ENCODE measurements at places on chromosomes 1 and 21. TPM values are rescaled to one million over a fixed set of nuclear protein-coding genes. Genes with fewer than 3 reads are reported as not detected.

DNA sequence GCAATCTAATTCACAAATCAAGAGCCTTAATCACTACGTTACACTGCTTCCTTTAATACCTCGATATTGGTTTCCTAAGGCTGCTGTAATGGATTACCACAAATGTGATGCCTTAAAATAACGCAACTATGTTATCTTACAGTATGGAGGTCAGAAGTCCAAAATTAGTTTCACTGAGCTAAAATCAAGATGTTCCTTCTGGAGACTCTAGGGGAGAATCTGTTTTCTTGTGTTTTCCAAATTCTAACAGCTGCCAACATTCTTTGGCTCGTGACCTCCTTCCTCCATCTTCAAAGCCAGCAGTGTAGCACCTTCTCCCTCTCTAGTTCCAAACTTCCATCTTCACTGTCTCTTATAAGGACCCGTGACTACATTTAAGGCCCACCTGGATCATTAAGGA lies 335.0 kb upstream of the NFIA start:
- DNase-seq: no peak

DNA sequence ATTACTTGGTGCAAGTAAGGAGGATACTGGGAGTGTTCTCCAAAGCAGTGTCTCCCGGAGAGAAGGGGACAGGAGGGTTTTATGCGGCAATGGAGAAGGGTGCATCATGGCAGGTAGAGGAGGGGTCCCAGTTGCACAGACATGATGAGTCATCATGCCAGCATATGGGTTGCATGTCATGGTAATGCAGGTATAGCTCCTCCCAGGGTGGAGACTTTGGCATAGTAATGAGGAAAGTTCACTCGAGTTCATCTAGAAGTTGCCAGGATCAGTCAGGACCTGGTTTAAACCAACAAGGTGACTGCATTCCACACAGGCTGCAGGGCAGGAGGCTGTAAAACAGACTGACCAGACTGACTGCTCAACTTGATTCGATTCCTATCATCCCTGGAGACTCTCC lies 355.7 kb upstream of the DUSP10 start:
- no peak for DNase-seq

DNA sequence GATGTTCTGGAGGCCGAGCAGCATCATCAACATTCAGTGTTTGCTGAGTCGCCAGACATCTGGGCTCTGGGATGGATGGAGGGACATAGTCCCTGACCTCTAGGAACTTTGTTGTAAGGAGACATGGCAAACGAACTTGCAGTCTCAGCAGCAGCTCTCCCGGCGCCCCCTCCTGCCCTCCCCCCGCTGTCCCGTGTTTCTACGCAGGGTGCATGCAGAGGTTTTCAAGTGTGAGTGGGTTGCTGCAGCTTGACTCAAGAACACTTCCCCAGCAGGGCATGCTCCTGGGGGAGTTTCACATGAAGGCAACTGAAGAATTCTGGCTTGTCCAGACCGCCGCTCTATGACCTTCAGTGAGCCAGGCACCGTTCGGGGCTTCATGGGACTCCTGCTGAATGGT lies 121.9 kb downstream of the CAMTA1 start:
- no peak for DNase-seq

DNA sequence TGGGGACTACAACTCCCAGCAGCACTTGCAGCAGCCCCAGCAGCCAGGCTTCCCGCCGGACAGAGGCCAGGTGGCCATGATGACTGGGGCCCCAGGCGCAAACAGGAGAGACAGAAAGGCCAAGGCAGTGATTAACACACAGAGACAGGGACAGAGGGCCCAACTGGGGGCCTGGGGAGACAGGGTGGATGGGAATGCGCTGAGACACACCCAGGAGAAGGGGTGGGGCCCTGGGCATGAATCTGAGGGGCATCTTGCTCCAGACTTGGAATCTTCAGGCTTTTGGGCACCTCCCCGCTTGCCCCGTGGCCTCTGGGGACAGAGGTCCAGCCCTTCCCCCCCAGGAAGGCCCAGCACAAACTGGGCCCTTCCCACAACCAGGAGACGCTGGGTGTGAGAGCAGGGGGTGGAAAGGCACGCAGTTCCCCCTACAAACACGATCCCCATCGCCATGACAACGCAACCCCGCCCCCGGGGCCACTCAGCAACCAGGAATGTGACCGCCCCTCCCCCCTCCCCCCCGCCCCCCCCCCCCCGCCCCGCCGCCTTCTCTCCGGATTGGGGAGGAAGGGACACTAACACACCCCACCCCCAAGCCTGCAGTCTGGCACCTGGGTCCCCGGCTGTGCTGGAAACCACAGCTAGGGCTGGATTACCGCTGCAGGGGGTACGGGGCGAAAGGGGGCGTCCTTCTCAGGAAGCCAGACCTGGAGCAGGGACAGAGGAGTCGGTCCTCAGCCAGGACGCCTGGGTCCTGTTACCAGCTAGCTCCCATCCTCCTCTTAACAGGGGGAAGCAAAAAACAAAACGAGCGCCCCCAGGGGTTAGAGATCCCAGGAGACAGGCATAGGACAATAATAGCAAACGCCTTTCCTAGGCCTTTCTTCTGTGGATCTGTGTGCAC lies 4.5 kb downstream of the HDGF start:
- no peak for DNase-seq

DNA sequence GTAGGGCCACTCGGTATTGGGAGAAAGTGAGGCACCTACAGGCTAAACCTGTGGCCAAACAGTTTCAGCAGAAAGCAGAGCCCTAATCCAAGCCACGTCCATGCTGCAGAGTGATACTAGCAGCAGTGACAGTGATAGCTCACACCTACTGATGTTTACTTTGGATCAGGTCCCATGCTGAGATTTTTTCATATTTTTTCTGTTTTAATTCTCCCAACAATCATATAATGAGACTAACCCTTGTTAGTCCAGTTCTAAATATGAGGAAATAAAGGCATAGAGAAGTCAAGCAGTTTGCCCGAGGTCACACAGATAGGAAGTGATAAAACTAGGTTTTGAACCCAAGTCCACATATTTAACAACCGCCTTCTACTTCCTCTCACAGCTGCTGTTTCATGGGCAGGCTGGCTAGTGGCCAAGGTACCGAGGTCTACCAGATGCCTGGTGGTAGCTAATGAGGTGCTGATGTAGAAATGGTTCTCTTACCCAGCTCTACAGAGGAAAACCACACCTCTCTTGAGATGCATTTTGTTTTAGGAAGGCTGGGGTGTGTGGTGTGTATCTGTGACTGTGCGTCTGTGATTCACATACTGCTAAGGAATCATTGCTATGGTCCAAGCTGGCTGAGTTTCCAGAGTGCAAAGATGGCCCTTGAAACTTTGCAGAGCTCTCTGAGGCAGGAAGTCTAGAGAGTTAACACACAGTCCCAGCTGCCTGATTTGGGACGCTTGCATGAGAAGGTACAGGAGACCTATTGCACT lies 80.3 kb upstream of the ARTN start:
- DNase-seq: no peak

DNA sequence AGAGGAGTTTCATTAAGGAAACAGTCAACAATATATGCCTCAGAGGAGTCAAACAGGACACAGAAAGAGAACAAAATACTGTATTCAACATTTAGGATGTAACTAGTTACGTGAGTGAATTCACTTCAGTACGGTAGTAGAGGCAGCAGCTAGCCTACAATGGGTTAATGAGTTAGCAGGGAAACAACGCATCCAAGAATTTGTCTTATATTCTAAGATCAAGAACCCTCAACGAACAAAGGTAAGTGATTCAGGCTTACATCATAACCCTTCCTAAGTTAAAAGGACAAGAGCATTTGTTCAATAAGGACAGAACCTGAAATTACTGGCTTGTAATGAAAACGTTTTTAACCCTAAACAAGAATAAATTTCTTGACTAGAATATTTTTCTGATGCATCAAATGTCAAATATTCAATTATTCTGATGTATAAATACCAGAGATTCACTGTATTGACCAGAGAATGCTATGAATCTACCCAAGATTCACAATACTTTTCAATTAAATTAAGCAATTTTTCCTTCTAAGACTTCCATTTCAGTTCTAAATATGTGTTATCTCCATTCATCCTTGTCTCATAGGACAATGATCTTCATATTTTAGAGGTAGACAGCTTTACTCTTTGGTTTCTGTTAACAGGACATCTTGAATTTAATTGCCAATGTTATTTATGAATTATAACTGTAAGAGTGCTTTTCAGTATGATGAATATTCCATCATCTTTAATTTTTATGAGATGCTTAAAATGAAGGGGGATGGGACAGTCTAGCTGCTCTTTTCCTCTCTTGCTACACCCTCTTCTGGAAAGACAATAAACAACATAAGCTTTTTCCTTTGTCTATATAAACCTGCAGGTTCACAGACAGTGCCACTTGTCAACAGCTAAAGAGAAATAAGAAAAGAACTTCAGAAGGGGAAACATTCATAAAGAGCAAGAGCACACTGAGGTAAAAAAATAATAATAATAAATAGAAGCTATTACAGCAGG lies 209.5 kb downstream of the SMYD3 start:
- DNase-seq: no peak

GRCh38 chr1:245952383-245953026 lies 554.6 kb downstream of the SMYD3 start:
- no peak for DNase-seq

GRCh38 chr1:76256289-76257223 lies 182.0 kb downstream of the ST6GALNAC3 start:
- no peak for DNase-seq

GRCh38 chr1:47887475-47888293 lies 109.5 kb downstream of the TRABD2B start:
- no peak for DNase-seq

DNA sequence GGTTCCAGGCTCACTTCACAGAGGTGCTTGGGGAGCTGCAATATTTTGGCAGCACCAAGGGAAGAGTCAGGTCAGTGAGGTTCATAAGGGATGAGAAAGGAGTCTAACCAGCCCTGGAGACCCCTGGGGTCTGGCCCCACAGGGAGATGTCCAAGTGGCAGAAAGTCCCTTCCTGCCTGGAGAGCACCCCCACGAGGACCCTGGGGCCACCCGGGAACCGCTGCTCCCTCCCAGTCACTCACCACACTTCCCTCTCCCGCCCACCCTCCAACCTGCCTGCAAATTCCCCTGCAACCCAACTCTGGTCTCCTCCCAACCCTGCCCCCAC lies 6.5 kb upstream of the ITGB2 start:
- no peak for DNase-seq

DNA sequence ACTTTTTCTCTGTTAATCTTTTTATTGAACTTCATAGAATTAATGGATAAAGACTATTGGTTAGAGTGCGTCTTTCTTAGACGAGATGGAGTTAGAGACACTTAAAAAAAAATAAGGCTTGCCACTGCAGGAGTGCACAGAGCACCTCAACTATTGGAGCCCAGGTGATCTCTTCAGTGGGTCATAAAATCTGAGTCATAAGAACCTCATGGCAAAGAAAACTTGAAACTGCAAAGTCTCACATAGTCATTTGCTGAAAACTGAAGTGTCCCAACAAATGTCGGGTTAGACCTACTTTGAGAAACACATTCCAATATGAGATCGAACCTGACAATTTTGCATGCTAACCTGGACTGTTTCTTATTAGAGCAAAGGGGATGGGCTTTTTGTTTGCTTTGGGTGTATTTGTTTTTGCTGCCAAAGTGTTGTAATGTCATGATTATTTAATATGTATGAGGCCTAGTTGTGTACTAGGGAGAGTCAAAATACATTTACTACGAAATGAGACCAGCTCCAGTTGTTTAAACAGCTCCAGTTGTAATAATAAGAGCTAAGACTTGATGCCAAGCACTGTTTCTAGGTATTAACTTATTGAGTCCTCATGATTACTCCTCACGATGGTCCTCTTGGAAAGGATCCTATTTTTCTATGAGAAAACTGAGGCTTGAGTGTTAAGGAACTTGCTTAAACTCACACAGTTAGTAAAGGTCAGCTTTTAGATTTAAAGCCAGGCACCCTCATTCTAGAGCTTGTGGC lies 65.1 kb downstream of the DDR2 start:
- no peak for DNase-seq

GRCh38 chr1:93177991-93178390 lies 2.2 kb downstream of the TMED5 start:
- no peak for DNase-seq

DNA sequence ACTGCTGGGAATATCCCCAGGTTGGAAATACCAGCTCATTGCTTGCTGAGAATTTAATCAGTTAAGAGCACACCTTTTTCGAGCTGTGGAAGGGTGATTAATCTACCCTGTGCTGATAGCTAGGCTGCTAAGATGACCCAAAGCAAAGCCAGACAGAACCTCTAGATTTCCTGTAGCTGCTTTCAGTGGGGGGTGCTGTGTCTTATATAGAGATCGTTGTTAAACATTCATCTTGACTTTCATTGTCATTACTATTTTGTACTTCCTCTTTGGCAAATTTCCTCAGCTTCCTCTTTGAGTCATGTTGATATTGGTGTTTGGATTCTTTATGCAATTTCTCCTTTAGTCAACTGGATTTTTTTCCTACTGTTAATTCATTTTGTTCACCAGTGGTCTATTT lies 155.3 kb downstream of the DISC1 start:
- no peak for DNase-seq

DNA sequence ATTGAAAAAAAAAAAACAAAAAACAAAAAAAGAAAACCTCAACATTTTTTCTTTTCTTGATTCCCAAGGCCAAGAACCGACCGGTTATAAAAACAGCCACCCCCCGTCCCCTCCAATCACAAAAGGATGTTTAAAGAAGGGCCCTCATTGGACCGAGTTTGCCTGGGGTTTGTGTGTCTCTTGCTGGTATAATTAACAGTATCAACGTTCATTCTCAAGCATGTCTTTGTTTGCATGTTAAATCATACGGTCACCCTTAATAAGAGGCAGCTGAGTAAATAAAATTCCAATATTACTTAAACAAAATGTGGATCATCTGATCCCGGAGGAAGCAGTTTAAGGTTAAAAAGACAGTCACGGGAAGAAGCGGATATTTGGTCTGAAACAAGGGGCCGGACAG lies 201.1 kb downstream of the PRDM2 start:
- no peak for DNase-seq

DNA sequence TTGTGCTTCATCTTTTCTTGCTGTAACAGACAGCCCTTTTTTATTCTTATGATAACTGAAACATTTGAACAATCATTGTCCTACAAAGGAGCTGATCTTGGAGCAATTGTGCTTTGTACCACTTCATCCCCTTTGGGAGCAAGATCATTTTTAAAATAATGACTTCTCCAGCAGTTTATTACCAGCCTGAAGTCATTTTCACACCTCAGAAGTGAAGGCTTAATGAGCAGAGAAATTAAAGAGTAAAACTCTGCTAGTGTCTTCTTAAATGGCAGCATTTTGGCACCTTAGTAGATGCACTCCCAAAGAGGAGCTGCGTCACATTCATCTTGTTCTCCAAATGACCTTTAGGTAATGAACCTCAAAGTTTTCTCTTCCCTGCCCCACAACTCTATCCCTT lies 439.6 kb upstream of the CAMK1G start:
- DNase-seq: no peak

The F13B gene
- not detected for polyA plus RNA-seq

The POTED gene
- polyA plus RNA-seq: not detected

The ZMPSTE24 gene
- polyA plus RNA-seq: 58.0 TPM

The SELE gene
- 0.44 TPM for polyA plus RNA-seq

The FUCA1 gene
- 57.7 TPM for polyA plus RNA-seq
